CD4-positive, alpha-beta T cell treated with Interleukin-17A for 4 hours (primary cell): ENCODE measurements at places on chromosomes 3 and 15.

- DNase-seq, result no peak
These were observed 421.4 kb downstream of the SHQ1 start for GRCh38 chr3:72426618-72427397.

DNA sequence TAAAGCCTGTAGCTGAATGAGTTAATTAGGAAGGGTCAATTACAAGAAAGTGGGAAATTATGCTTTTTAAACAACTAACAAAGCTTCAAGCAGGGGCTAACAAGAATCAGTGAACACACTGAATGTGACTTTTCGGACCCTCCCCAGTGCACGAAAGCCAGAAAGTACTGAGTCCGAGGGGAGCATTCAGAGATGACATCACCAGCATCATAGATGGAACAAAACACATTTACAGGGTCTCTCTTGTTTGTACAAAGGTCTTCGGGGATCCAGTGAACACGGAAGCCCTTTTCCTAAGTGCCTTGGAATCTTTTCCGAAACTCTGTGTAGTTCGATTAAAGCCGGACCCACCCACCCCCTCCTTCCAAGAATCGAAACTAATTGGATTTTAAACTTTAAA lies 829 bp downstream of the DCP1A start:
- DNase-seq, result no peak

DNA sequence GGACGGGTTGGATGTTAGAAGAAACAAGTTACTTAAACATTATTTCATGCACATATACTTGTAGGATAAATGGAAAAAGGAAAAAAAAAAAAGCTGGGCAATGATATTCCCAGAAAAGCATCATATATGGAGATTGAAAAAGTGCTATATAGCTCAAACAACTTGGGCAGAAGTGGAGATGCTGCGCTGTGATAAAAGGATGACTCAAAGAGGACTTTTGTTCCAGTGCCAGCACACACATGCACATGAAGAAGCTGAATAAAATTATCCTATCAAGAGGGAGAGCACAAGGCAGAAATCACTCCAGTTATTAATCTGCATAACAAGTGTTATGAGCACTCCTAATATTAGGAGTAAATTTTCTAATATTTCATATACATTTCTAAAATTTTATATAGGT lies 30.9 kb downstream of the FRMD4B start:
- DNase-seq, result no peak

- no peak for DNase-seq
These were observed 533.1 kb downstream of the TBL1XR1 start for GRCh38 chr3:176663837-176664831.

GRCh38 chr15:83919319-83919830 lies 265.5 kb downstream of the ADAMTSL3 start:
- DNase-seq, result no peak

GRCh38 chr3:115693868-115694267 lies 70.6 kb downstream of the GAP43 start:
- DNase-seq, result no peak

DNA sequence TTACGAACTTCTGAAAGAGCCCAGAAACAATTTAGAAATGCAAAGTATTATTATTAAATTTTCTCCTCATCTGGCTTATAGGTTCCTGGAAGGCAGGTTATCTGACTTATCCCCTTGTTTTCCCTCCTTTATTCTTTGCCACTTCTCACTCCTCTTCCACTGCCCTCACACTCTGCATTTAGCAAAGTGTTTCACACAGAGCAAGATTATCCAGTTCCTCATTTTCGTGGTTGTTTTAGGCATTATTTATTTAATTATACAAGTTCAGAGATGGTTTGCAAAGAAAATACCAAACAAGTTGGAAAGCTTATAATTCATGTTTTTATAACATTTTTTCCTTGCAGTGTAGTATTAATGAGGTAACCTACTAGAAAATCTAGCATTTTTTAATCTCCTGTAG lies 544.9 kb downstream of the NSUN3 start:
- DNase-seq, result no peak

GRCh38 chr15:100665570-100665969 lies 63.2 kb downstream of the ASB7 start:
- DNase-seq, result no peak

DNA sequence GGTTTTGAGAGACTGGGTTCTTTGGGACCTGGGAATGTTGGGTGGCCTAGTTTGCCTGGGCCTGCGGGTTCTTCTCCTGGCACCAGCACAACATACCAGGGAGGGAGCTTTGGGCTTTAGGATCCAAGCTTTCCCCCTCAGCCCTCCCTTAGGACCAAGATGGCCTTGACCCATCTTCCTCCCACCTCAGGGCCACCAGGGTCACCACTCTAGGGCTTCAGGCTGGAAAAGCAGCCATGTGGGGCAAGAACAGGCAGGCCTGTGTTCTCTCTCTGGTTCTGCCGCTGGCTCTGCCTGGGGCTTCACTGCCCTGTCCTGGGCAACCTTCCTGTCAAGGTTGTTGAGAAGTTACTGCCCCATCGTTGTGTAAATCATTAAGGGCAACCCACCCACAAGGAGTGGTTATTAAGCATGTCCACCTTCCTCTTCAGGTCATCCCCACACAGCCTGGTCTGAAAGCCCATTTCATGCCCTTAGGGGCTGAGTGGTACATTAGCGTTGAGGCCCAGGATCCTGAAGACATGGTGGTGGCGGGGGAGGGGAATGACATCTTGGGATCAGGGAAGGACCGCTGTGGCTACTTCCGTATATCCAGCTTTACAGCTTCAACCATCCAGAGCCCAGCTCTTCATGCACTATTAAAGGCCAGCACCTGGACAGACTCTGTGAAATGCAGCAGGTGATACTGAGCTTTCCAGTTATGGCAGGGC lies 652 bp downstream of the DUOX1 start:
- no peak for DNase-seq

GRCh38 chr3:44510000-44510368 lies 32.5 kb upstream of the ZNF445 start:
- peak; percentile 16 for DNase-seq

DNA sequence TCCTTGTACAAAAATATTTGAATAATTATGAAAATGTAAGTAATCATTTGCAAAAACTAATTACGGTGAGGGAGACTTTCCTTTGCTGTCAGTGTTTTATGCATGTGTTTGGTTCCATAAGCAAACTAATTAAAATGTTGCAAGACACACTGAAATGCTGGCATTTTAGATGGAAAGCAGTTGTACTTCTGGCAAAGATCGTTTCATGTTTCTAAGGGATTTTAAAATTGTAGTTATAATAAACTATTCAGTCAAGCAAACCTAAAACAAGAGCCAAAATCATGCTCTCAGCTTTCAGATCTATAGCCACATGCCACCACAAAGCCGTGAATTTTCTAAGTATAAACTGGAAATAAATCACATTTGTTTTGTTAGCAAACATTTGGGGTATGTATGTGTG lies 240.1 kb upstream of the ZNF385D start:
- DNase-seq, result no peak
